ENCODE measurements at places on chromosomes 5 and 9.
A peak's percentile ranks its signal among the peaks of the same experiment; 100 is the strongest.

DNA sequence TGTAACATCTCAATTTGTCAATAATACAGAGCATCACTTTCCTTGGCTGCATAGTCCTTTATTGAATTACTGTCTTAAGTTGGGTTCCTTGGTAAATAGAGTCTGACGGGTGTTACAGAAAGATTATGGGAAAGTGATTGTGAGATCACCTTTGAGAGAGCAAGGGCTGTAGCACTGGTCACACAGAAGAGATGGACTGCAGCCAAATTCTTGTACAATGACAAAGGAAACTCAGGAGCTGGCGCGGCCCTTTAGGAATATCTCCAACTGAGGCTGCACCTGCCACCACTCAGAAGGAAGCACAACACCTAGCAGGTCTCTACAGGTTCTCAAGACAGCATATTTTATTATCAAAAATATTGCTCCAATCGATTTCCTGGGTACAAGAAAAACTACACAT is 350.0 kb upstream of the ISL1 start:
- DNase-seq: no peak

DNA sequence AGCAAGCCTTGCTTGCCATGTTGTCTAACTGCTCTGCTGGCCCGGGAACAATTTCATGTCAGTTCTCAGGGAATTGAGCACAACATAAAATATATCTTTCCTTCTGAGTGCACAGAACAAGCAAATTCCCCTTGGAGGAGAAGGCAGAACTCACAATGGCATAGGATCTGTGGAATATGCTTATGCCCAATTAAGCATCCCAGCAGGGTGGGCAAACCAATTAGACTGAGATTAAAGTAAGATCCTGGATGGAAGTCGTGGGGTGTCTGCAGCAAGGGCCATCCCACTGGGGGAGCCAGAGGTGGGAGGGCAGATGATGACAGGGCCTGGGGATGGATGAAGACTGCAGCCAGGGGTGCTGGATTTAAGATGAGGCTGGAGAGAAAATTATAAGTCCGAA is 114.1 kb downstream of the BRINP1 start:
- DNase-seq: no peak

GRCh38 chr9:120353506-120353905 is 226.5 kb downstream of the CDK5RAP2 start:
- no peak for DNase-seq

GRCh38 chr5:126884269-126884819 is 107.4 kb downstream of the LMNB1 start:
- no peak for DNase-seq

DNA sequence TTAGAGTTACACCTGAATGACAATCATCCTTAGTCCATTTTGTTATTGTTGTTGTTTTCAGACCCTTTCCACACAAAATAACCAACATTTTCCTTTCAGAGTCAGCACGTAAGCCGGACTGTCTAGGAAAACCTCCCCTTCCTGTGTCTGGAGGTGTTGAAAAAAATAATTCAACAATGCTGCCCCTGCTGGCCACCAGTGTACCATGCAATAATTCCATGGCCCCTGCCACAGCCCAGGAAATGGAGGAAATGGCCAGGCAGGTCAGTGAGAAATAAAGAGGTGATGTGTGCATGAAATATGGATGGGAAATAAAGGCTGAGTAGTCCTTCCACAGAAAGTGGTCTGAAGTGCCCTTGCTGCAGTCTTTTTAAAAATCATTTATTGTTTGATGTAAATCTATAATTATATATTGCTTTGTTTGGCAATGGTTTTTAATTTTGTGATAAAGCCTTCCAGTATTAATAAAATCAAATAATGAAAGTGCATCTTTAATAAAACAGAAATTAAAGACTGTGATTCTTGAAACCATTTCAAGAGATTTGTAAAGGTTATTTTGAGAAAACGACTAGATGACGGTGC is 152.8 kb upstream of the PAPPA start:
- no peak for DNase-seq

DNA sequence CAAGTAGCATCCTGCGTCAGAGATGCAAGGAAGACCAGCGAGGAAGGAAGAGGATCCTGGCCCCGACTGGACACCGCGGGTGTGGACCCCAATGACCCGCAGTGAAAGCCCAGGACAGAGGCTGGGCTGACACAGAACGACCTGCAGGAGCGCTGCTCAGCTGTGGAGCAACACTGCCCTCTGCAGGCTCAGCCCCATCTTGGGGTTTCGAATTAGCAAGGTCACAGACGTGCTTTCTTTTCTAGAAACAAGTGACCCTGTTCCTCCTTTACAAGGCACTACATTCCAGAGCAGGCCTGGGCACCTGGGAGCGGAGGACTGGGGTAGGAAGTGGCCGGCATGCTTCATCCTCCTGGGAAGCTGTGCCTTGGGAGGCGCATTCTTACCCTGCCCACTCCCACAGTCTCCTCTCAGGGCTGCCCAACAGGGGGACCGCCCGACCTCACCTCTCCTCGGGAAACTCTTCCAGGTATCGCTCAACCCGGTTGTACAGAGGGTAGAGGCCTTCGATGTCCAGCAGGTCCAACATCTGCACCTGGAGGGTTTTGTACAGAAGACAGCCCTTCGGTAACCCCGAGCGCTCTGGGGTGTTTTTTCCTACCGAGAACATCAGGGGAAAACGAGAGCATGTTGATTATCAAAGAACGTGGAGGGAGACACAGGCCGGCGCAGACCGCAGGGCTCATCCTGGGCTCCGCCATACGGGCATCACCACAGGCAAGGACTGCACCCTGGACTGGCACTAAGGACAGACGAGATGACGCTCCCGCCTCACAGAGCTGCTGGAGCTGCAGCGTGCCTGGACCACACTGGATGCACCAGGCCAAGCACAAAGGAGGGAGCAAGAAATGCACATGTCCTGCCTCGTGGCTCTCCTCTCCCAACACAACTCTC is 35.0 kb downstream of the IPPK start:
- peak; percentile 21 for DNase-seq

- no peak for DNase-seq
These were observed 742.8 kb downstream of the NR2F1-AS1 start for GRCh38 chr5:92838253-92838652.

GRCh38 chr5:95823738-95824609 is 1.4 kb upstream of the GLRX start:
- DNase-seq: peak; percentile 31

DNA sequence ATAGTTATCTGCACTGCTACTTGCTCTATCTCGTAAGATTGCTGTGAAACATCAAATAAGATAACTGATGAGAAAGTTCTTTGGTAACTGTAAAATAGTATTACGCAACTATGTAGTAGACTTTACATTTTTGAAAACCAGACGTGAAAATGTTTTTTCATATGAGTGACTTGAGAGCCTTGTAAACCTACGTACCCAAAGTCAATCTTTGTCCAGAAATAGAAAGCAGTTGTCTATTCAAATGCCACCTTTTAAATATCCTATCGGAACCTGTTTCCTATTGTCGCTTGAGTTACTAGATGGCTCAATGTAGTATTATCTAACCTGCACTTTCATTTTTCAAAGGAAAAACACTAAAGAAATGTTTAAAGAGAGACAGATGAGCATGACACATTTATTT is 1.6 kb downstream of the FNIP1 start:
- no peak for DNase-seq

DNA sequence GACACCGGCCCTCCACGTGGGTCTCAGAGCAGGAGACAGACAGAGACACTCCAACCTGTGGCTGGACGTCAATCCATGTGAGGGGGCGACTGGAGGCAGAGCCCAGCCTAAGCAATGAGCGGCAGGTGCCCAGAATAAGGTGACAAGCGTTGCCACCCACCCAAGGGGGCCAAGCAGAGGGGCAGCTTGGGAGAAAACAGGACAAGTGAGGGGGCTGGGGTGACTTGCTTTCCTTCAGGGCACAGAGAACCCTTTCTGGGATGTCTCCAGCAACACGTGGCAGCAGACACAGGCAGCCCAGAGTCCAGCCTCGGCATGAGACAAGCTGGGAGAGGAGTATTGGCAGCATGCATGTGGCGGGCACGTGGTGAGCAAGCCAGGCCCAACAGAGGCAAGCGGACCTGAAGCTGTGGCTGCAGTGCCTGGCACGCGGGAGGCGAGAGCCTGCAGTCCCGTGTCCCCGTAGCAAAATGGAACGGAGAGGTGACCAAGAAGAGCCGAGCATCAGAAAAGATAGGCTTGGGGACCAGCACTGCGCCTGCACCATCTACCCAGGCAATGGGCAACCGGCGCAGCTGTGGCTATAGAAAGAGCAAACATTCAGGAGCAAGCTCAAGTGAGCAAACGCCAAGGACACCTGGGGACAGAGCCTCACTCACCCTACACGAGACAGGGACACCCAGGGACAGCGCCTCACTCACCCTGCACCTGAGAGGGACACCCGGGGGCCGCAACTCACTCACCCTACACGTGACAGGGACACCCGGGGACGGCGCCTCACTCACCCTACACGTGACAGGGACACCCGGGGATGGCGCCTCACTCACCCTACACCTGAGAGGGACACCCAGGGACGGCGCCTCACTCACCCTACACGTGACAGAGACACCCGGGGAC is 6.2 kb downstream of the TERT start:
- no peak for DNase-seq

DNA sequence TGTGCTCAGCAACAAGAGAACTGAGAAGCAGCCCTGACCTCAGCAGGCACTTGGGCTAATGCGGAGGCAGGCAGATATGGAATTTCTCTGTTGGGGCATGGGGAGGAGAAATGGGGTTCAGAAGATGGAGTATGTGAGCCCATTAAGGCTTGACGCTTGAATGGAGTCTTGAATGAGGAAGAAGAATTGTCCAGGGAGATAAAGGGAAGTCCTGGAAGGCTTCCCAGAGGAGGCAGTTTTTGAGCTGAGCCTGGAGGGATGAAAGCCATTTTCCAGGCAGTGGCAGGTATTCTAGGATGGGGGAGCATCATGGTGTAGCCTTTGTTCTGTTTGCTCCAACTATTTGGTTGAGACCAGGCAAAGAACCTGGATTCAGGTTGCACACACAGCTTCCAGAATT is 34.5 kb downstream of the FGF18 start:
- DNase-seq: no peak

DNA sequence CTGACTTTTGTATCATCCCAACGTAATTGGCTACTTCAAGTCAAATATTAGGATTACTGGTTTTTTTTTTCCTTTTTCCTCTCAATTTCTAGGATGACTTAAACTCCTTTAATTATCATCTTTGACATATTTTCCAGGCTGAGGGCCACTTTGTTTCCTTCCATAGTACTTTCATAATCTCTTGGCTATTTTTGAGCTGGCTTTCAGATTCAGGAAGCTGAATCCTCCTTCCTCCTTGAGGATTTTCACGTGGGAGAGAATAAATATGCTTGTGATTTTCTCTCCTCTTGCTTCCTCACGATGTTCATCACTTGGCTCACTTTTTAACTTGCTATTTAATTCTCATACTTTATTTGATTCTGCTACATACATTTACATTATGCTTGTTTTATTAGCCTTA is 88.1 kb downstream of the ITGA1 start:
- DNase-seq: no peak

DNA sequence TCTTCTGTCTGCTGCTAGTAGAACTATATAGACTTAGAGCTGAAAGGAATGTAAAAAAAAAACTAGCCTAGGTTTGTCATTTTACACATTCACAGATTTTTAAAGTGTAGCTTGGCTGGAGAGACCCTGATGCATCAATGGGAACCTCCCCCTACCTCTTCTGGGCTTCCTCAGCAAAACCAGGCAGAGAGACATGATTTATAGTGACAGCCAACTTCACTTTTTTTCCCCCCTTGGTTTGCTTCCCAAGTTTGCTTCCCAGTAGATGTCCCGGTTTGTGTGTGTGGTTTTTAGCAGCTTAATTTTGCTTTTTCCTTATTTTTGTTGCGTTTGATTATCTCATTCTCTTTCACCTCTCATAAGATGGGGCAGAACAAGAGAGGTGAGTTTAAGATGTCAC is 1.8 kb downstream of the OTULIN start:
- no peak for DNase-seq

DNA sequence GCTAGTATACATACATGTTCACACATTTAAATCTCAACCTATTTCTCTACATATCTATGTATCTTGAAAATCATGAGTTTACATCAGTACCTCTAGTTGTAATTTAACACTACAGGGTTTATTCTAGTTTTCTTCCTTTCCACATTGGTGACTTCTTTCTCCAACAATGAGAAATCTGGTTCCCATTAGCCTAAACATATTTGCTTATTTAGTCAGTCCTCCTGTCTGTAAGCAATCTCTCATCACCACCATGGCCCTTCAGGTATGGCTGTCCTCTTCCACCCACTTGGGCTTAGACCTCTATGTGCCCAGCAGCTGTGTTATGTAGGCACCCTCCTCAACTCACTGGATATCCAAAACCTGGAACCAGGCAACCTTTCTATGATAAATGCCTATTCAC is 8.0 kb upstream of the SPATA31D1 start:
- DNase-seq: no peak

DNA sequence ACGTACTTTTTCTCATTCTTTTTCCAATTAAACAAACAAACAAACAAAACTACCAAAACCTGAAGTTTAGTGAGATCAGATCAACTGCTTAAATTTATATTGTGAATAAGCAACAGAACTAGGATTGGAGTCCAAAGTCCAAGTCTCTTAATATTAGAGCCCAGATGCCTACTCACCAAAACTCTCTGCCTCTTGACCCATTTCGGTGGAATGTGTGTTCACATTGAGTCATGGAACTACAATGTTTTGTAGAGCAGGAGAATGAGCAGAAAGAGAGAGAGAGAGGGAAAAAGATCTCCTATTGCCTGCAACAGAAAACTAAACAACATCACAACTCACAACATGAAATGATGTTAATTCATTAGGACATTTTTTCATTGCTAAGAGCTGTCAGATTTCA is 751.1 kb downstream of the TLR4 start:
- no peak for DNase-seq

GRCh38 chr5:85108471-85108870 is 723.8 kb upstream of the EDIL3 start:
- DNase-seq: no peak

- no peak for DNase-seq
These were observed 754 bp downstream of the DCAF12 start for GRCh38 chr9:34125681-34126206.

- no peak for DNase-seq
These were observed 69.9 kb upstream of the NAA35 start for GRCh38 chr9:85871008-85871407.

DNA sequence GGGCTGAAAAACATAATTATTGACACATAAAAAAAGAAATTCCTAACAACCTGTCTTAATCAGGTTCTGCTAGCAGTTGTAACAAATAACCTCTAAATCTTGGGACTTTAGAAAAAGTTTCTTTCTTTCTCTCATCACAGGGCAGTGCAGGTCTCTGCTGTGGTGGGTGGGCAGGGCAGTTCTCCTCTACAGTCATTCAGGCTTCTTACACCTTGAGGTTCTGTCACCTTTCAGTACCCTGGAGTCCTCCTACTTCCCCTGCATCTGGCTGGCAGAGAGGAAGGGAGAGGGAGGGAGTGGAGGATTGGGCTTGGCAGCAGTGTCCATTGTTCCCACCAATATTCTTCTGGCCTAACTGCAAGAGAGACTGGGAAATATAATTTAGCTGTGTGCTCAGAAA is 112.2 kb upstream of the ANKRD55 start:
- DNase-seq: no peak

GRCh38 chr5:107533910-107534876 is 136.5 kb downstream of the EFNA5 start:
- DNase-seq: no peak

Data from stimulated activated CD4-positive, alpha-beta T cell treated with anti-CD3 and anti-CD28 coated beads, TNF-alpha, amount 100 ng/mL, for 4 hours (primary cell).